ENCODE measurements at places on chromosomes 6 and 20.

DNA sequence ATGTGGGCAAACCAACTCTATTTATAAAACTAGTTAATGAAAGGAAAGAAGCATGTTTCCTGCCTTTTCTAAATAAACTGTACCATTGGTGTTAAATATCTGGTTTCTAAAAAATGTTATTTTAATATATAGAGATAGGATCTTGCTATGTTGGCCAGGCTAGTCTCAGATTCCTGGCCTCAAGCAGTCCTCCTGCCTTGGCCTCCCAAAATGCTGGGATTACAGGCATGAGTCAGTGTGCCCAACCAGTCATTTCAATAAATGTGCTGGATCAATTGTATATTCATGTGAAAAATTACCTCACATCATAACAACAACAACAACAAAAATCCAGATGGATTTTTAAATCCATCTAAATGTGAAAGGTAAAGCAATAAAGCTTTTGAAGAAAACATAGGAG is 80.3 kb downstream of the CDS2 start:
- DNase-seq, result no peak

GRCh38 chr6:2693231-2693630 is 57.5 kb downstream of the MYLK4 start:
- no peak for DNase-seq

DNA sequence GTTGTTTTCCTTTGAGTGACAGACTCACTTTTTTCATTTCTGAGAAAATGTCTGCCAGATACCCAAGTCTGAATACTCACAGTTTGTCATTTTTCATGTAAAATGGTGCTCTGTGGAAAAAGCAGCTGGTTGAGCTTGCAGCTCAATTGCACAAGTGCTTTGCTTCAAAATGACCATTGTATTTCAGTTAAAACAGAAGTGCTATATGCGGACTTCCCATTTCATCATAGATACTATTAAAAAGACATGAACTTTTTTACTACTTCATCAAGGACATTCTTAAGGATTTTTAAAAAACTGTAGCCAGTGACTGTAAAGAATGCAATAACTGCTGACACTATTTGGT is 61.5 kb downstream of the KCNS1 start:
- DNase-seq, result no peak

DNA sequence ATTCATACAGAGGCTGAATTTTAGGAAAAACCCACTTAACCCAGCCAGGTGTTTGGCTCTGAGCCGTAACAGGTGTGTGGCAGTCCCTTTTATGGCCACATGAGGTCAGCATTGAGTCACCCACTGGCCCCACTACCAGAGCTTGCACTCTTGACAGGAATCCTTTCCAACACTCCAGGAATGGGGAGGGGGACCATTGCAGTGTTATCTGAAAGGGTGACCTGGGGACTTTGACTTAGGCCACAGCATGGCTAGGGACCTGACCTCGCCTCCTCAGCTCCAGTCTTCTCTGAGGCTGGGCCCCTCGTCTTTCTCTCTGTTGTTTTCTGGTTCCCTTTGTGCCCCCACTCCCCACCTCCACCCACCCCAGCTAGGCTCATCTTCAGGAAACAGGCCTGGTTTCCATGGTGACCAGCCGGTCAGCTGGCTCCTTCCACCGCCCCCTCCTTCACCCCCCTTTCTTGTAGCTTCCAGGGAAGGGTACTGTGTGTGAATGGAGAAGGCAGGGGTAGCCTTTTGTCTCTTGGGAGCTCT is 2.1 kb upstream of the TMEM151B start:
- DNase-seq, result peak; percentile 47

DNA sequence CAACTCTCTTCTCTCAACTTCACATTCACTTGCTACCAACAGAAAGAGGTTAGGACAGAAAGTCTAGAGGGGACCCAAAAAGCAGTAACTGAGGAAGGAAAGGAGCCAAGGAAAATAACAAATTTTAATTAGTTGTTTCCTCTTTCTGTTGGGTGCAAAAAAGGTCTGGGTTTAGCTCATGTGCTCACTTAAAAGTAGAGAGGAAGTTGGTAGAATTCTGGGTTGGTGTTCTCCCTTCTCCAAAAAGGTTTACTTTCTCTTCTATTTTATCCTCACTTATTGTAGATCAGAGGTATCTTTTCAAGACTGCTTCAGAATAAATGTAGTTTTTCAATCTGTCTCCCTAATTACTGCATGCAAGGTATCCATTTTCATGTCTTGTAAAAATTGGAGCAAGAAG is 42.8 kb downstream of the MAP3K7 start:
- DNase-seq, result no peak

DNA sequence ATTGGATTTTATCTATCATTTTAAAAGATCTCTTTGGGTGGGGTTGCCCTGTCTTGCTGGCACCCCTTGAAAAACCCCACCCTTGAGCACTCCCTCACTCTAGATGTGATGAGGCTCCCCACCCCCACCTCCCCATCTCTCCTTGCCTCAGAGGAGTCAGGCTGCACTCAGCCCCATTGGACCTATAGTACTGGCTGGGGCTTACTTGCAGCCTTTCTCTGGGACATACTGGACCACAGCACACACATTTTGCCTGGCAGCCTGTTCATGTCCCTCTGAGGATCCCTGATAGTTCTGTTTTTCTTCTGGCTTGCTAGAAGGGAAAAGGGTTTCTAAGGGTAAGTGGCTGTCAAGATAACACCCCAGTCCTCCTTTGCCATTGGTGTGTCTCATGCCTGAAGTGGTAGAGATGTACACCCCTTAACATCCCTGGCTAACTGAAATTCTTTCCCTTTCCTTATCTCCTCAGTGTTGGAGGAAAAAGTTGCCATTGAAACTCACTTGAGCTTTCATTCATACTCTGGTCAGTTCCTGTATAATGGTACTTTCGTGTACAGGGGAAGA is 553.4 kb upstream of the CITED2 start:
- no peak for DNase-seq

GRCh38 chr6:79635232-79635543 is 4.1 kb downstream of the SH3BGRL2 start:
- no peak for DNase-seq
